ENCODE measurements at places on chromosomes 12 and 14.

DNA sequence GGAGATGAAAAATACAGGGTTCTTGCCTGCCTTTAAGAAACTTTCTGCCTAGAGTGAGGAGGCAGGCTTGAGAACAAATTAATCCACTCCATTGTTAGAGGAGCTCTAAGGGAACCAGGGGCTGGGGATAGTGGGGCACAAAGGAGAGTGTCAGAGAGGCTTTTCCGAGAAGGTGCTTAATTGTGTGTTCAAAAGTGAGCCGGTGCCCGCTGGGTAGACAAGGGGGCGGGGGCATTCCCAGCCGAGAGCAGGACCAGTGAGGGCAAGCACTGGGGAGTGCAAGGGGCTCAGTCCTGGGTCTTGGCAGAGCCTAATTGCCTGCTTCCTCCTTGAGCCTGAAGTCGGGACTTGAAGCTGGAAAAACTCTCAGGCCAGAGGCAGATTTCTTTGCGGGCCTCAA lies 377.4 kb downstream of the ETNK1 start:
- no peak for DNase-seq

DNA sequence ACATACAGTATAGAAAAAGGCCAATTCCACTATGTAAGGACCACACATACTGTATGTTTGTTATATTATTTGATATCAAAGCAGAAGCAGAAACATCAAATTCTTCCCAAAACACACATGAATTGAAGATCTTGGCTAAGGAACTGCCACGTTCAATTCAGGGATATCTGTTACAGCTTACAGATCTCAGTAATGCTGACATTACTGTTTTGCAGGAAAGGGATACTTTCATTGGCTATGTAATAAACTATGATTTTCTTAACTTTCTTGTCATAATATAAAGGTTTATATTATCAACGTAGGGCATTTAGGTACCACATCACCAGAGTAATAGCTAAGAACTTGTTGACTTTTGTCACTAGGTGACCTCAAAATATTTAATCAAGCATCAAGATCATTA lies 148.5 kb downstream of the PAX9 start:
- DNase-seq: no peak

DNA sequence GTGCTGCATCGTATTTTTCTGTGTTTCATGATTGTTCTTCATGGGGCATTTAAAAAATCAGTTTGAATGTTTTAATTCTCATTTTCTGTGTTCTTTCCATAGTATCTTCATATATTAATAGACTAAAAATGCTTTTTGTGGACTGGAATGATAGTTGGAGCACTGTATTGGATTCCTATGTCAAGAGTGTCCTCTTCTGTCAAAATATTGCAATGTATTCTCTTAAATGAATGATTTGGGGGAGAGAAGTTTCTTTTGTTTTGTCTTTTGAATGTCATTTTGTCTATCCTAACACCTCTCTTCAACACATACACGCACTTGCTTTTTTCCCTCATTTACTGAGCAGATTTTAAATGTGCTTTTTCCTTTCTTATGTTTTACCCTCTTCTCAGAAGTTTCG lies 4.7 kb upstream of the EIF2S3B start:
- no peak for DNase-seq

GRCh38 chr14:39232554-39233415 lies 930 bp upstream of the MIA2 start:
- DNase-seq: no peak

DNA sequence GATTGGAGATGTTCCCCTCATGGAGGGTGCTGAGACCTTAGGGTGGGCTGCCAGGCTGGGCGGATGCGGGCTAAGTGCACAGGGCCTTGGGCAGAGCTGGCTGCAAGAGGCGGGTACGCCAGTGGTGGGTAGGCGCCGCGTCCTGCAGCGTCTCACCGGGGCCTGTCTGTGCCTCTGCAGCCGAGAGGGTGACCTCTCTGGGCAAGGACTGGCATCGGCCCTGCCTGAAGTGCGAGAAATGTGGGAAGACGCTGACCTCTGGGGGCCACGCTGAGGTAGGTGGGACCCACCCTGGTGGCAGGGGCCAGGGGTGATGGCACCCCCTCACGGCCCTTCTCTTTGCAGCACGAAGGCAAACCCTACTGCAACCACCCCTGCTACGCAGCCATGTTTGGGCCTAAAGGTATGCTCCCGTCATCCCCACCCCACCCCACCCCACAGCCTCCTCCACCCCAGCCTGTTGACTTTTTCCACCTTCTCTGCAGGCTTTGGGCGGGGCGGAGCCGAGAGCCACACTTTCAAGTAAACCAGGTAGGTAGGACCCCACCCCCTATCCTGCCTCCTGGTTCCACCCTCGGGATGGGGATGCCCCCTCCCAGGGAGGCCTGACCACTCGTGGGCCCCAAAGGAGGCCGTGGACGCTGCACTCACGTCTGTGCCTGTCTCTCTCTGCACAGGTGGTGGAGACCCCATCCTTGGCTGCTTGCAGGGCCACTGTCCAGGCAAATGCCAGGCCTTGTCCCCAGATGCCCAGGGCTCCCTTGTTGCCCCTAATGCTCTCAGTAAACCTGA lies 1.5 kb downstream of the CRIP1 start:
- DNase-seq: no peak

DNA sequence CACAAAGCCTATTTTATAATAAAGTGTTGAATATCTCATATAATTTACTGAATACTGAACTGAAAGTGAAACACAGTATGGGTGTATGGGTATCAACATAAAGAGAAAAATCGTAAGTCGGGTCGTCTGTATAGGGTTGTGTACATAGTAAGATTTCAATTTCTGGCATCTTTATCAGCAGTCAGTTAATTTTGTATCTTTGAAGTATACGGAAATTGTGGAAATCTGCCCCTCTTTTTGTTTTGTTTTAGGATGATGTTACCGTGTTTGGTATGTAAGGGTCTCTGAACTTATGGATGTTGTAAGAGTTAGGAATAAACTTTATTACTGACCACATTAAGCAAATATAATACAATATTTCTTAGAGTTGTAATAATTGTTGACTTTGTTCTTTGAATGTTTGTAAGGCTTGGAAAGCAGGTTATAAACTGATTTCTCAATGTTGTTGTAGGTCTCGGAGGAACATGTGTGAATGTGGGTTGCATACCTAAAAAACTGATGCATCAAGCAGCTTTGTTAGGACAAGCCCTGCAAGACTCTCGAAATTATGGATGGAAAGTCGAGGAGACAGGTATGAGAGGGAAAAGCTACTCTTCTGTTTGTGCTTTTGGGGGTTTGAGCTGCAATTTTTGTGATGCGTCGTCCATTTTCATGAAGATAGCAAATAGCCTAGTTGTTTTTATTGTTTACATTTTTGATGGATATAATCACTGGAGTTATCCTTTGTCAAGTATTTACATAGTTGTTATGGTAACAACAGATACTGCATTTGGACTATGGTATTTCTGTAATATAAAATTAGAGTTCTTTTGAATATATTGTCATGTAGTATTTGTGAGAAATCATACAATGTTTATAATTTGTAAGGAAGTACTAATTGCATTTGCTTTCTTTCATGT lies 12.0 kb downstream of the EID3 start:
- DNase-seq: no peak

DNA sequence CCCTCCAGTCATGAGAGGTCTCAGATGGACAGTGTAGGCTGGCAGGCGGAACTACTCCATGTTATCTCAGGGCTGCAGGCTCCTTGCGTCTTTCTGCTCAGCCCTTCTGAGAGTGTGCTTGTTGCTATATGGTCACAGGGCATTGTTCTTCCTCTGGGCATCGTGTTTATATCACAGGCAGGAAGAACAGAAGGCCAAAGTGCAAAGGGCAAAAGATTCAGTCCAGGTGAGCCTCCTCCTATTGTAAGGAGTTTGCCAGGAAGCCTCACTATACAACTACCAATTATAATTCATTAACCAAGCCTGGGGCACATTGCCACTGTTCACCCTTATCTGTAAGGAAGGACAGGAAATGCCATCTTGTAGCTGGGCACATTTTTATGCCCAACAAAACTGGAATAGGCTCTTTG lies 195.5 kb upstream of the KITLG start:
- no peak for DNase-seq

DNA sequence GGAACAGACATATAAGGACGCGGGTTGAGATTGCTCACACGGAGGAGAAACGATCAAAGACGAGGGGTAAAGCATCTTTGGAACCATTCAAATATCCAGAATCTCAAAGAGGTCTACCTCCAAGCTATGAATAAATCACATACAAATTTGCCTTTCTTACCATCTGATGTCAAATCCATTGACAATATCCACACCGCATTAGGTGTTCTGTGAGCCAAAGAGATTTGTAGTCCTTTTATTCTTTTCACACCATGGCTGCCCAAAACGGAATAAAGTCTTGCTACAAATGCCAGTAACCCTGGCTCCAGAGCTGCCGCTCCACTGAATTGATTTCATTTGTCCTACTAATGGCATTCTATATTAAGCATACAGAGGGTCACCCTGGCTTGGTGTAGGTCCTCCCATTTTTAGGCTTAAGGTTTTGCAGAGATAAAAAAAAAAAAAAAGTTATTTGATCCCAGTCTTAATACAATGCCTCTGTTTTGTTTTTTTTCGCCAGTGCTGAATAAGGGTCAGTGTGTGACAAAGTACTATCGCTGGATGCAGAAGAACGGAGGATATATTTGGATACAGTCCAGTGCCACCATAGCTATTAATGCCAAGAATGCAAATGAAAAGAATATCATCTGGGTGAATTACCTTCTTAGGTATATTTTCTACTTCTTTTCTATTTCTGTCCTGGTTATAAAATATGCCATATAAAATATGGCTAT lies 157.3 kb downstream of the EGLN3 start:
- no peak for DNase-seq
